Activated CD8-positive, alpha-beta T cell treated with anti-CD3 and anti-CD28 coated beads for 36 hours (primary cell): ENCODE measurements at places on chromosomes 7 and 10.
A peak's percentile ranks its signal among the peaks of the same experiment; 100 is the strongest.

GRCh38 chr10:117541909-117542705 is 439 bp upstream of the EMX2 start:
- peak; percentile 44 for DNase-seq

DNA sequence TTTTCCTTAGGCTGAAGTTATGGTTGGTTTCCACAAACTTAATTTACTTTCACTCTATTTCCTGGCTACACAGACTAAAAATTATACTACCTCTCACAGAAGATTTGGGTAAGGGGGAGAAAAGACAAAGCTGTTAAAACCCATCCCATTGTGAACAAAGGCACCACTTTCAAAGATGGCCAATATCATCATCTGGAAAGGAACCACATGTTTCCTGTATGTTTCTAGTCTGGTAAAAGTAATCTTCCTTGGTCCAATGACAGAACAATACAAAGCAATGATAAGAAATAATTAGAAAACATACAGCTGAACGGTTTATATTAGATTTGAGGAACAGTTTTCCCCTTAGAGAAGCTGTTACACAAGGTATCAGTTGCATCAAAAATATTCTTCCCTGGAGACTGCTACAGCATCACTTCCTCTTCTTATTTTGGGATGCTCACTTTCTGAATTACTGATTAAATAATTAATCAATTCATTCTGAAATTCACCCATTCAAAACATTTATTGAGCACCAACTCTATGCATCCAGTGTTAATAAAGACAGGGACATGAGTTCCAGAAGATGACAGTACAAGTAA is 8.5 kb upstream of the SFR1 start:
- DNase-seq = no peak

DNA sequence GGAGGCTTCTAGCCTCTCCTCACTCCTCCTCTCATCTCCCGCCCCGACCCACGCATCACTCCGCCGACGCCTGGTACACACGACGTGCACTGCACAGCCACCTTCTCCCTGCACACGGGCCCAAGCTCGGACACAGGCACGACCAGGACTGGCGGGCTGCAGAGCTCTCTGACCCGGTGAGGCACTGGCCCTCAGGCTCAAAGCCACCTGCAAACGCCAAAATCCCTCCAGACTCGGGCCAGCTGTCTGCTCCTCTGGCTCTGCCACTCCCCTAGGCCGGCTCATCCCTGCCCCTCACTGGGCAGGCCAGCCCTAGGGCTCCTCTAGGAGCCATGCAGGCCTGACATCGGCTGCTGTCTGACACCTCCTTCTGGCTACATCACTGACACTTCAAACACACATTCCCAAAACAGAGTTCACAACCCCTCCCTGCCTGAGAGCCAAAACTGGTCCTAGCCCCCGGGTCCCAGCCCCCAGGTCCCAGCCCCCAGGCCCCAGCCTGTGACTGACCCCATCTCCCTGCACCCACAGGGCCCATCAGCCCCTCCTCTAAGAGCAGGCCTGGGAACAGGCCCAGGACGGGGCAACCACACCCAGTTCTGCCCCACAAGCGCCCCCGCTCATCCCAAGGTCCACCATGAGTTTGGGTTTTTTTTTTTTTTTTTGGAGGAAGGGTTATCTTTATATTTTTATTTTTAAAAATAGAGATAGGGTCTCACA is 35.1 kb downstream of the MAD1L1 start:
- DNase-seq = no peak

DNA sequence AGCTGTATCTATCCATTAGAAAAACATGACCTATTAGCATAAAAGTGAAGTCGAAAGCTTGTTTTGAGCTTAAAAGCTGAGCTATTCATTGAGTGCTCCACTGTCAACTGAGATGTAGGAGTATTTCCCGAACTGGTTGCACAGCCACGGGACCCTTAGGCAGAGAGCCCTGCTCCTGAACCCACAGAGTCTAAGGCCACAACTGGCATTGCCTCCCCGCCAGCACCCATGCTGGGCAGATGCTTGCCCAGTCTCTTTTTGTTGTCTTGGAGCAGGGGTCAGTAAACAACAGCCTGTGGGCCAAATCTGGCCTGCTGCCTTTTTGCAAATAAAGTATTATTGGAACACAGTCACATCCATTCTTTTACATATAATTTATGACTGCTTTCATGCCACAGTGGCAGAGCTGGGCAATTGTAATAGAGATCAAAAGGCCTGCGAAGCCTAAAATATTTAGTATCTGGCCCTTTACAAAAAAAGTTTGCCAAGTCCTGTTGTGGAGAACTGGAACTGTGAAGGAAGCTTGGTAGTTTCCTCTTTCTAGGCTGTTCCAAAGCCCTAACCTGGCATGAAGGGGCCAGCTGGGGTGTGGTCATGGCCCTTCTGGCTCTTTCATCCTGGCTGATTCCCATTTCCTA is 58.4 kb upstream of the WAPL start:
- DNase-seq = no peak

DNA sequence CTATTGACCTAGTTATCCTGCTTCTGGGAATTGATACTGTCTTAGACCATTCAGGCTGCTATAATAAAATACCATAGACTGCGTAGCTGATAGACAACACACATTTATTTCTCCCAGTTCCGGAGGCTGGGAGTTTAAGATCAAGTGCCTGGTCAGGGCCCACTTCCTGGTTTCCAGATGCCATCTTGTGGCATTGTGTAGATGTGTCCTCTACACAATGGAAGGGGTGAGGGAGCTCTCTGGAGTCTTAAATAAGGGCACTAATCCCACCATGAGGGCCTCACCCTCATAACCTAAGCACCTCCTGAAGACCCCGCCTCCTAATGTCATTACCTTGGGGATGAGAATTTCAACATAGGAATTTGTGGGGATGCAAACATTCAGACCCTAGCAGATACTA is 62.4 kb downstream of the SLC35B4 start:
- no peak for DNase-seq

DNA sequence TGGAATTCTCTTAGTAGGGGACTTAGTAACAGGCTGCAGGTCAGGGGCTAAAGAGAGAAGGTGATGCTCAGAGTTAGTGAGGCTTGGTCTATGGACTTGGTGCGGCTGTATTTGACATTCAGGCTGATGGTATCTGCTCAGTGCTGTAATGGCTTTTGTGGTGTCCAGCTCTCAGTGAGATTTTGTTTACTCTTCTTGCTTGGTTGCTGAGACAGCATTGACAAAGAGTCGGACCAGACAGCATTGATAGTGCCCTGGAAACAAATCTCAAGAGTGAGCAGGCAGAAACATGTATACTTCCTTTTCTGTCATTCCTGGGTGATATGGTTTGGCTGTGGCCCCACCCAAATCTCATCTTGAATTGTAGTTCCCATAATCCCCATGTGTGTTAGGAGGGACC is 202.0 kb downstream of the STK31 start:
- DNase-seq = no peak

DNA sequence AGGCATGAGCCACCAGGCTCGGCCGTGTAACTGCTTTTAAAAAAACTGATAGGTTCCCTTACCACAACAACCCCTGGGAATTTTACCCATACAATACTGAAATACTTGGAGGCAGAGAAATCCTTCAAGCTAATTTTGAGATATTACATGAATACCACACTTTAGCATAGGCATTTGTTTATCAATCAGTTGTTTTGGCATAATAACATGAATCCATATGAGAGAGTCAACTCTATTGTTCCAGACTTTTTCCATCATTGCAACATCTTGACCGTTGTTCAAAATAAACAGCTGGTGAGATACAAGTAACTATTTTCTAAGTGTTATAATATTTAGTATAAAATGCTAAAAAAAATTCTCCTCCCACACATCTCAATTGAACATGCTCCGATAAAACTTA is 36.8 kb downstream of the LAMB4 start:
- no peak for DNase-seq
